Adrenal gland (tissue), 19 donors: ENCODE measurements at places on chromosomes 3 and 15.

GRCh38 chr15:27359586-27359985, 388.6 kb downstream of the GABRG3 start:
- no peak for DNase-seq

DNA sequence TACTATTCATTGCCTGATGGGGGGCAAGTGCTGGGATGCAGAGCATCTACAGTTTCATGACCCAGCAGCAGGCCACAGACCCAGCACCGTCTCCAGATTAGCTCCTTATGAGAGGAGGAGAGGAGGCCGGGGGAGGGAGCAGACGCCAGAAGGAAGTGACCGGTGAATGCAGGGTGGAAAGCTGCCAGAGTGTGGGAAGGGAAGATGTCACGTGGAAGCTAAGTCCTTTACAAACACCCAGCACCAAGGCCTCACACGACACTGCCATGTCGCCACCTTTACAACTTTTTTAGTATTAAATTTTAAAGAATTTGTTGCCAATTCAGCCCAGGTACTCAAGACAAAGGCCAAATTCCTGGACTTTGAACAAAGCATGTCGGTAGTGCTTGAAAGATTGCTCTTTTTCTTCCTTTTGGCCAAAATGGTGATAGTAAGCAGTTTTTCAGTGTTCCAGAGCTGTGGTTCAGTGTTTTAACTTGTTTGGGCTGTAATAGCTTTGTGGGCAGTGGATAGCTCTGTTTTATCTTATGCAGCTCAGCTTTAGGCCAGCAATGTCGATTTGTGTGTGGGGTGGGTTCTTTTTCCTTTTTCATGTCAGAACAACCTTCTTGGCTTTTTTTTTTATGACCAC, 58.2 kb downstream of the ZBTB38 start:
- peak; percentile 91 for DNase-seq

DNA sequence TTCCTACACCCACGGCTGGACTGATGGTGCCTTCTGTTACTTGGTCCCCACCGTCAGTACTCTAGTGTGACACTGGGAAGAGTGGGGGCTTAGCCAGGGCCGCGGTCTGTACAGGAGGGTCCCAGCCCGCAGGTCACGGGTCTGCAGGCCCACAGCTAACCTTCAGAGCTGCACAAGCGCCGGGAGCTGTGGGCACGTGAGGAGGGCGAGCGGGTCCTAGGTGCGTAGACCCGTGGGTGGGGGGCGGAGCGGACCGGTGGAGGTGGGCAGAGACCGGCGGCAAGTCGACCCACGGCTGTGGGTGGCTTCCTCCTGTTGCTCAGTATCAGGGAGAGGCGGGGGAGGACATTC, 1.2 kb downstream of the TNFAIP8L3 start:
- no peak for DNase-seq

DNA sequence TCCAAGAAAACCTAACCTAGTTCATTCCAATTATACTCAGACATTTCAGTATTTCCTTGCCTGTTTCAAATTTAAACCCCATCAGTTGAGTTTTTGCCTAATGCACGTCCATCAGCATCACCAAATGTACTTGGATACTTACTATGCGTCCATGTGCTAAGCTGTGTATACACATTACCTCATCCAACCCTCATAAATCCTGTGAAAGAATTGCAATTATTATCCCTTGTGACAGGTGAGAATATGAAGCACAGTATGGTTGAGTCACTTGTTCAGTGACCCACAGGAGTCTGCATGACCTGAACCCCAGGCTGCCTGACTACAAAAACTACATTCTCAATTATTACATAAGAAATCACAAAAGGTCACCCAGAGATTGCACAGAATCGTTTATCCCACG, 2.5 kb downstream of the OR5K2 start:
- DNase-seq, result no peak

DNA sequence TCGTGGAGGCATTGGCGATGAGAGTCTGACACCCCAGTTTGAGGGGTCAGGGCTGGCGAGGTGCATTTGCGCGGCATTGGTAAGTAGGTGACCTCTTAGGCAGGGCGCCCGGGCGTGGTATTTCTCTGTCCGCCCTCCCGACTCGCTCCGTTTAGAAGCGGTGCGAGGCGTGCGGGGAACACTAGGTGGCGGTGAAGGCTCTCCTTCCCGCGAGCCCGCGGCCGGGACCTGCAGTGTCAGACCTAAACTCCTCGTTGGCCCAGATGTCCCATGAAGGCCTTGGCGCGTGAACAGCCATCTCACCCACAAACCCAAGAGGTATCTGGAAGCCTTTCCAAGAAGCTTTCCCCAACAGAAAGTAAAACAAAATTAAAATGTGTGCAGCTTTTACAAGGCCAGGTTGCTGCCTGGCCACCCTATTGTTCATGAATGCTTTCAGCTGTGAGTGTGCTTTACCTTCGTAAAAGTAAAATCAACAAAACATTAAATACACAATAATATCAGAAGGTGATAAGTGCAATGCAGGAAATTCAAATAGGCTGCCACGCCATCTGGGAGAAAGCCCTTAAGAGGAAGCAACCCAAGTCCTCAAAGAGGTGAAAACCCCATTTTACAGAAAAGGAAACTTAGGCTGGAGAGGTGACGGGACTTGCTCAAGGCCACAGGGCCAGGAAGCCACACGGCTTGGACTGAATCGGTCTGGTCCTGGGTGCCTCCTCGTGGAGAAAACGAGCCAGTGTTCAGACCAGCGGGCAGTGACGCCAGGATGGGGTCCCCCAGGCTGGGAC, 120.3 kb downstream of the ETFA start:
- peak; percentile 76 for DNase-seq

GRCh38 chr3:64728994-64729393, 41.2 kb upstream of the ADAMTS9 start:
- no peak for DNase-seq

- no peak for DNase-seq
Measured at GRCh38 chr3:7789324-7789723, 712.3 kb upstream of the LMCD1 start.

DNA sequence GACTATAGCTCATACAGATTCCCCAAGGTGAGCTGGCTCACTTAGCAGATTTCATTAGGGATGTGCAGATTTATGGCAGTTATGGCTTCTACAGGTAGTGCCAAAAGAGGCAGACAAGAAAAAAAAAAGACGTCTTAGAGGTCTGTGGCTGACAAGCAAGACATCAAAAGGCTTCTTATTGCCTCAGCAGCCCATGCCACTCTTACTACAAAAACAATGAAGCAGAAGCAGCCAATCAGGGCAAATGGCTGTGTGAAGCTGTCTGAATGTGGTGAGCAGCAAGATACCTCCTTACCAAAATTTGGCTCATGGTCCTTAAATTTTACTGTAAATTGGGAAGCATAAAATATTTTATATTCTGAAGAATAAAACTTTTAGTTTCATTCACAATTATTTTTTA, 557.5 kb upstream of the GOLIM4 start:
- no peak for DNase-seq

GRCh38 chr15:80837006-80837405, 57.8 kb downstream of the CEMIP start:
- DNase-seq, result no peak

GRCh38 chr3:130414457-130414856, 69.0 kb downstream of the COL6A5 start:
- no peak for DNase-seq

DNA sequence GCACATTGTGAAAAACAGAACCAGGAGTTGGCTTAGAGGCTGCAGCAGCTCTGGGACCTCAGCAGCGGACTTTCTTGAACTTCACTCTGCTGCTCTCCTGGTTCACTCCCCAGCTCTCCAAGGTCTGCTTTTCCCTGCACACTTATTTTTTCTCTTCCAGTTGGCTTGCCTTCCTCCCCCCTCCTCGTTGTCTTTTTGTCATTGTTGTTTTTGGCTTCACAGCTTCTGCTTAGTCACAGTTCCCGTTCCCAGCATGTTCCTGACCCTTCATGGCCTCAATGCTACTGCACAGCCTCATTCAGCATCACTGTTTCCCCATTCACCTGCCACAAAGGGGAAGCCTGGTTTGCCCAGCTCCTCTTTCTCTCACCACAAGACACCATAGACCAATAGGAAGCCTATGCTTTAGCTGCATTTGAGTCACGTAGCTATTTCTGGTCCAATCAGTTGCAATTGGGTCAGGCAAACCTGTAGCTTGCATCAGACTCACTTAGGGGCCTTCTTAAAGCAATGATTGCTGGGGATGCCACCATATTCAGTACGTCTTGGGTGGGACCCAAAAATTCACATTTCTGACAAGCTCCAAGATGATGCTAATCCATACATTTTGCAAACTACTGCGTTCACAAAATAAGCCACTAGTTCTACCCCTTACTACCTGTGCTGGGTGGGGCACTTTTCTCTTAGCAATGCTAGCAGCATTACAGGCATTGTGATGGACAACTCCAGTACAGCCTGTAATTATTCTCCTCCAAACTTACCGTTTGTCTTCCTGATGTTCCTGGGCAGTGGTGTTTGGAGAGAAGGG, 7.8 kb upstream of the SUMF1 start:
- DNase-seq, result peak; percentile 67

DNA sequence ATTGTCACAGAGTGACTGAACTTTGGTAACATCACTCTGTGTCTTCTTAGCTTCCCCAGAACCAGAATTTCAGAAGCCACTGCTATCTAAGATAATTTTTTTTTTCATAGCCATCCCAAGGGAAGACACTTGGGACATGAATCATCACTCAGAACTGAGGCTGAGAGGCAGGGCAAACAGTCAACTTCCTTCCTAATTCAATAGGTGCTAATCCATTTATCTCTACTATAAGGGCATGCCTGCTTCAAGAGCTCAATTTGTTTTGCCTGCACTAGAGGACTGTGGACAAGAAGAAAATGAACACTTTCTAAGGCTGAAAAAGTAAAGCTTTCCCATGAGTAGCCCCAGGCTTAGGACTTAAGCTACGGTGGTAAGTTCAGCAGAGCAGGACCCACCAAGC, 56.7 kb upstream of the MYRIP start:
- DNase-seq, result no peak

GRCh38 chr3:160885791-160886286, 129.8 kb downstream of the PPM1L start:
- DNase-seq, result peak; percentile 41

DNA sequence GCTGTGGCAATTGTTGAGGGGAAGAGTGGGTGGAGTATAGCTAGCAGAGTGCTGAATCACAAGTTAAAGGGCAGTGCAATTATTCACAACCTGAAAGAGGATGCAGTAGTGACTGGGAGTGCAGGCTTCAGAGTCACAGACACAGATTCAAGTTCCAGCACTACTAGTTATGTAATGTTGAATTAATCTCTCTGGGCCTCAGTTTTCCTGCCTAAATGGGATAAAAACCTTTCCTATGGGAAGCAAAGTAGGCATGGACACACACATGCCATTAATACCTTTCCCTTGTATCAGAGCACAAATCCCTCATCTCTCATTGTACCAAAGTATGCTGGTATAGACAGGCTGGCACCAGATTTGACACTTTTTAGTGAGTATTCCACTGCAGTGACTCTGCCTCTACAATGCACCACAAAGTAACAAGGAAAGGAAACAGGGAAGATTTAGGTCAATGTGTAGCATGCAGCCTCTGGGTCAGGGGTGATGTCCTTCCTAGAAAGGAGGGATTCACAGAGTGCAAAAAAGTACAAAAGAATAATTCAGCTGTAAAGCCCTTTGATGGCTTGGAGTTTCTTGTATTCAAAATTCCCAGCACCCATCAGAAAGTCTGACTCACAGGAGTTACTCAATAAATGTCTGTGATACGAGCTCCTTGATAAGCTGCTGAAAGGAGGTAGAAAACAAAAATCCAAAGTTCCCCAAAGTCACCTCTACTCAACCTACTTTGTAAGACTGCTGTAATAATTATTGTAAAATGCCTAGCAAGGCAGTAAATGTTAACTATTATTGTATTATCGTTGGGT, 507.5 kb upstream of the TGFBR2 start:
- DNase-seq, result peak; percentile 5

DNA sequence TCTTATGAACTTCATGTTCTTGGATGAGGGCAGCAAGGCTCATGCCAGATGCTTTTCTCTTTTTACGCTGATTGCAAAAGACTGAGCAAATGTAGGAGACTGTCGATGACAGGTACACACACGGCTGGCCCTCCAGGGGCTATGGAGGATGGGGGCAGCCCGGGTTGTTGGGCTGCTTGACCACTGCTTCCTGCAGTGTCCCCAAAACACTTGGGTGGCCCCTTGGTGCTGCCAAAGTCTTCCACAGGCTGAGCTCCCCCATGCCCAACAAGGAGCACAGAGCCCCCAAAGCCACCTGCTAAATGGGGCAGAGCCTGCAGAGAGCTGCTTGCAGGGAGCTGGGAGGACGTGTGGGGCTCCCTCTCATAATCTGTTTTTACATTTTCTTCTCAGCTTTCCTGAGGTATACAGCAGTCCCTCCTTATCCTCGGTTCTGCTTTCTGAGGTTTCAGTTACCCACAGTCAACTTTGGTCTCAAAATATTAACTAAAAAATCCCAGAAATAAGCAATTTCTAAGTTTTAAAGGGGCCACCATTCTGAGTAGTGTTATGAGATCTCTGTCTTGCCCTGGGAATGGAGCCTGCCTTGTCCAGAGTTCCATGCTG, 7.3 kb downstream of the PRR23E start:
- no peak for DNase-seq

DNA sequence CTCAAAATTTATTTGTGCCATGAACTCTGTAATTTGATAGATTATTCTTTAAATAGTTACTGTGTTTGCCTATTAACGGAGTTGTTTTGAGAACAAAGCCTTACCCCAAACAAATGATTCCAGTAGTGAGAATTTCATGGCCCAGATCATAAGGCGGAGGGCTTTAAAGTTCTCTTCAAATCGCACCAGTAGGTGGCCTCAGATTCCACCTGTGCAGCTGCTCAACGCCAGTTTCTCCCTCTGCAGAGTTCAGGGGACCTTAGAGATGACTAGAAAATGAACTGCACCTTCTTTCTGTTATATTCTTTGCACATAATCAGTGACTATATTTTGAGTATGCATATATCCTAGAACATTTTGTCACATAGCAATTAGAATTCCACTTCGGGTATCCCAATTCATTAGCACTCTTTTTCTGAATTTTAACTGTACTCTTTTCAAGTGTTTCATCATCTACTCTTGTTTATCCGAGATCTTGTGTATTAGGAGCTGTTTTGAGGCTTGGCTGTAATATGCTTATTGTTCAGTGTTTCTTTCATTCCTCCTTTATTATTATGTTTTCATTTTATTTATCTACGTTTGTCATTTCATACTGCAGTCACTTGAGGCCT, 232.6 kb upstream of the CHRM5 start:
- DNase-seq, result peak; percentile 38
